ENCODE measurements at places on chromosomes 5 and 9. TPM values are rescaled to one million over a fixed set of nuclear protein-coding genes. Genes with fewer than 3 reads are reported as not detected.

- no peak for DNase-seq
Measured at GRCh38 chr5:66273121-66273520, 129.0 kb downstream of the SREK1 start.

GRCh38 chr5:75617736-75618352 is 6.6 kb downstream of the ANKDD1B start:
- DNase-seq, result no peak

- no peak for DNase-seq
Measured at GRCh38 chr9:35789541-35789940, 1.9 kb upstream of the NPR2 start.

DNA sequence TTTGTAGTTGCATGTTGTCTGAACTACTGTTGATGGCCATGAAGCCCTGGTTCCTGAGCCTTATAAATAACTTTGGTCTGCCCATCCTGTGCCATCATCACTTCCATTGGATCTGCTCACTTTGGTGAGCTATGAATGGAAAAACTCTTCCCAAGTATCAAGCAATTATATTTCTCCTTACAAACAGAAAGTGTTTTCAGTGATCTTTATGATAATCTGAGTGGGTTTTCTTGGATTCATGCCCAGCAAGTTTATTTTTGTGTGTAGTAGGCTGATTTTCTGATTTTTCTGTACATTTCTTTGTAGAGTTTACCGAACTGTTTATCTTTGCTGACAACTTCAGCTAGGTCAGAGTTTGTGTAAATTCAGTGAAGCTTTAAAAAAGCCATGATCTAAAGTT is 31.0 kb downstream of the CAMK4 start:
- DNase-seq, result no peak

DNA sequence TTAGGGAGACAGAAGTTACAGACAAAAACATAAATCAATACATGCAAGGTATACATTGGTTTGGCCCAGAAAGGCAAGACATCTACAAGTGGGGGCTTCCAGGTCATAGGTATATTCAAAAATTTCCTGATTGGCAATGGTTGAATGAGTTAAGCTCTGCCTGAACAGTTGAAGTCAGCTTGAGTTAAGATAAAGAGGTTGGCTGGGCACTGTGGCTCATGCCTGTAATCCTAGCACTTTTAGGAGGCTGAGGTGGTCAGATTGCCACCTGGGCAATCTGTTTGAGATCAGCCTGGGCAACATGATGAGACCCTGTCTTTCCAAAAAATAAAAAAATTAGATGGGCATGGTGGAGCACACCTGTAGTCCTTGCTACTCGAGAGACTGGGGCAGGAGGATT is 16.3 kb downstream of the TMC1 start:
- no peak for DNase-seq

DNA sequence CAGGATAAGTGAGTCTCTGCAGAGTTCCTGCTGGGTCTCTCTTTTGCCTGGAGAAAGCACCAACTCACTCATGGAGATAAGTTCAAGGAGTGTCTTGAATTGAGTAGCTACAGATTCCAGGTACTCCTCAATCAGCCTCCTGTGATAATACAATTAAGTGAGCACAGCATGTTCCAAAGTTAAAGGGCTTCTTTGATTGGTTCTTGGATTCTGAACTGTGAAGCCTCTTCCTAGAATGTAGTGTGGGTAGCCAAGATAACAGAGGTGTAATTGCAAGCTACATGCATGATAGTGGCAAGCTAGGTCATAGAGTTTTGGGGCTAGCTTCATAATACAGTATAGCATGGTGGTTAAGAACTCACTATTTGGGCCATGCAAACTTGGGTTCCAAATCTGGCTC is 23.2 kb upstream of the CARNMT1 start:
- no peak for DNase-seq

DNA sequence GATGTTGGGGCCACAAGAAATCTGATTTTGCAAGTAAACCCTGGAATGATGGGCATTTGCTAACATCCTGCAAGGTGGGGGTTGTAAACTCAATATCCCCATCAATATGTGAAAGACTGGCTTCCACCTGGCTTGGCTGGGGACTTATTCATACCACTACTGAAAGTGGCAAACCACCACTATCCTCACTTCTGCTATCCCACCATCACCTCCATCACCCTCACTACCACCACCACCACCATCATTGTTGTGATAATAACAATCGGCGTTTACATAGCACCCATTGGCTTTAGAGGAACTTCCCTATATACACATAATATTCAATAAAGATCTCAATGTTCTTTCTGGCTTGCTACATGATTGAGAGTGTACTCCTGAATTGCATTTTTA is 224.7 kb upstream of the DAP start:
- DNase-seq, result no peak

GRCh38 chr5:138448481-138449398 is 9.9 kb downstream of the REEP2 start:
- no peak for DNase-seq

DNA sequence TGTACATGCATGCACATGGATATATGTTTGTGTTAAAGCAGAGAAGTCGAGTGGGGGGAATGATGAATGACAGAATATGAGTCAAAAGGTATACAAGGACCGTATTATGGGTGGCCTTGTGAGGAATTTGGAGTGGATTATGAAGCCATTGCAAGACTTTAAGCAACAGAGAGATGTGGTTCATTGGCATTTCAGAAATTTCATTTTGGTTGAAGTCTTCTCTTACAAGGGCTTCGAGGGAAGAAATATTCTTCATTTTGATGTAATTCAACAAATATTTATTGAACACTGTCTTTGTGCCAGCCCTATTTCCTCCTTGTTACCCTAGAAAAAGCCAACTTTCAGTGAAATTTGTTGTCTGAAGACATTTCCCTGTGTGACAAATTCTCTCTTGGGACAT is 83.9 kb upstream of the SLCO6A1 start:
- DNase-seq, result no peak

DNA sequence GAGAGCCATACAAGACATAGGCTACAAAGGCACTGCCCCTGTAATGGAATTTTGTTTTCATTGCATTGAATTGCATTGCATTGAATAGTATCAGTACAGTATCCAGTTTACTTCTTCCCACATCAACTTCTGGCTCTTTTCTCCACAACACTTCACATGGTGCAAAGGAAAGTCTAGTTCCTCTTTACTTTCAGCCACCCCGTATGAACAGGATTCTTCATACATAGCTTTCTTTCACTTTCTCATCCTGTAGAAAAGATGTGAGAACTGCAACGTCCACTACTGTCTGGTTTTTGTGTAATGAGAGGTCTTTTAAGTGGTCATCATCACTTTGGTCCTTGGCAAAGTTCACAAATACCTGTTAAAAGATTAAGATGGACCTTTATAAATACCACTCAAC is 20.2 kb downstream of the NIPSNAP3B start:
- no peak for DNase-seq

- no peak for DNase-seq
Measured at GRCh38 chr5:113776832-113777525, 263.5 kb downstream of the YTHDC2 start.

GRCh38 chr5:177357459-177358351 is at the start of gene RGS14:
Gene RGS14 (plus strand): TSS chr5:177357924. CDS start chr5:177358025, 101 bp downstream.
- DNase-seq, result peak; percentile 63

- no peak for DNase-seq
Measured at GRCh38 chr9:90904706-90905478, 103.3 kb downstream of the SYK start.

DNA sequence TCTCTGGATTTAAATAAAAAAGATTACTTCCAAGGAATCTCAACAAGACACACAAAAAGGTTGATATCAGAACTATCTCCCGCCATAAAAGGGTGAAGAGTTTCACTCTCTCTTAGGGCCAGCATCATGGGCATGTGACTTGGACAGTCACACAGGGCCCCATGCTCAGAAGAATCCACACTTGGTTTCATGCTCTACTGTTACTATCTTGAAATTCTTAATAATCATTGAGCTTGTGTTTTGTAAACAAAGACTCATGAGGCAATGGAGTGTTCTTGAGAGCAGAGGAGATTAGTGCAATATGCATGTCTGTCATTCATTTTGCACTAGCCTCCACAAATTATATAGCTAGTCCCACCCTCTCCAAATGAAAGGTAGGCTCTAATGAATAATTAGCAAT is 58.4 kb downstream of the HMHB1 start:
- no peak for DNase-seq

DNA sequence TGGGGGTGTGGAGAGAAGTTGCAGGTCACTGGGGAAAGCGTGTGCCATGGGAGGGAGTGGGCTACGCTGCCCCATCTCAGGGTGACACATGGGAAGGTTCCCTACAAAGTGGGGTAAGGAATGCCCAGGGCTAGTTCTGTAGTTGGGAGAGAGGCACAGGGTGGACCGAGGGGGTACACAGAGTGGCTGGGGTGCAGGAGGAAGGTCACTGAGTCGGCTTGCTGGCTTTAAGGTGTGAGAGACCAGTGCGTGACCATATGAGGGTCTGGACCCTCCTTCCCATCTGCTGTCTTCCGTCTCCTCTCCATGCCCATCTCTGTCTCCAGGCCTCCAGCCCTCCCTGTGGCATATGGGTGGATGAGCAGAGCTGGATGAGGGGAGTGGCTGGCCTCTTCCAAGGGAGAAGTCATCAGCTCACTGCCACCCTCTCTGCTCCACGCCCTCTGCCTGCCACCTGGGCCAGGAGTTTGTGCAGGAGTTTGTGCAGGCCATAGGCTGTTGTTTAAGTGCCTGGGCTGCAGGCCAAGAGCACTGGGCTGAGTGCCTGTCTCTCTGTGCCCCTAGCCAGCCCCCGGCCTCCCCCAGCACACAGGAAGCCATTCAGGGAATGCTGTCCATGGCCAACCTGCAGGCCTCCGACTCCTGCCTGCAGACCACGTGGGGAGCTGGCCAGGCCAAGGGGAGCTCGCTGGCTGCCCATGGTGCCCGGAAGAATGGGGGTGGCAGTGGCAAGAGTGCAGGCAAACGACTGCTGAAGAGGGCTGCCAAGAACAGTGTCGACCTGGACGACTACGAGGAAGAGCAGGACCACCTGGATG is 96.8 kb downstream of the PHF2 start:
- DNase-seq, result no peak

DNA sequence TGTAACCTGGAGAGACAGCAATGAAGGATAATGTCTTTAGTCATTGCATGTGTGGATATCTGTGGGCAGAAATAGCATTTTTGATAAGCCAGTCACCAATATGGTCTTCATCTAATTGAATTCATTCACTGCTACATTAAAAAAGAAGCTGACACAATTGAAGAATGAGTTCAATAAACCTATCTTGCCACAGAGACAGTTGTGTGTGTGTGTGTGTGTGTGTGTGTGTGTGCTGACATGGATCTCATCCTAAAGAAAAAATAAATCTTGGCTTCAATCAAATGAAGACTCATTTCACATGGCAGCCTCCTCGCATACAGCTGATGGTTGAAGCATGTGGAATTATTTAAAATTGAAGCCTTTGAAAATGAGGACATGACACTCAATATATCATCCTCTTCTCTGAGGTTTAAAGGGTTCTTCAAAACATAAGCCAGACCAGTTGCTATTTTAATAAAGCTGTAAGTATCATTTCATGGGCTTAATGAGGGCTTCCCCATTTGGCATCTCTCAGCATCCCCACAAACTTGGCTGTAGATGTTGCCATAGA is 118.5 kb upstream of the PTPN3 start:
- DNase-seq, result no peak

DNA sequence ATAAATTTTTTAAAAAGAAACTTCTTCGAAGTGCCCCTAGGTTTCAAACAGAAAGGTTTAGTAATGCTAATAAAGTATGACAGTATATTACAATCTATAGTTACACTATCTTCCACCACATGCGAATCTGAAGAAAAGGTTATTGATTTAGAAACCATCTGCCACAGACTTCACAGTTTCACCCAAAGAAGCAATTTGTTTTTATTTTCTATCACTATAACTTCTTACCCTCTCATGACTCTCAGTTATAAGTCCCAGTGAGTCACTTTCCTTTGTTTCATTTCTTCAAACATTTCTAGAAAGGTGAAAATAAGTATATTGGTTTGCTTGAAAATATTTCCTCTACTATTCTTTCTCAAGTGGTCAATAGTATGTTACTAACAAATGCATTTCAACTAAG is 93.6 kb downstream of the MCTP1 start:
- no peak for DNase-seq

- DNase-seq, result no peak
Measured at GRCh38 chr5:158050421-158050820, 191.5 kb upstream of the CLINT1 start.

DNA sequence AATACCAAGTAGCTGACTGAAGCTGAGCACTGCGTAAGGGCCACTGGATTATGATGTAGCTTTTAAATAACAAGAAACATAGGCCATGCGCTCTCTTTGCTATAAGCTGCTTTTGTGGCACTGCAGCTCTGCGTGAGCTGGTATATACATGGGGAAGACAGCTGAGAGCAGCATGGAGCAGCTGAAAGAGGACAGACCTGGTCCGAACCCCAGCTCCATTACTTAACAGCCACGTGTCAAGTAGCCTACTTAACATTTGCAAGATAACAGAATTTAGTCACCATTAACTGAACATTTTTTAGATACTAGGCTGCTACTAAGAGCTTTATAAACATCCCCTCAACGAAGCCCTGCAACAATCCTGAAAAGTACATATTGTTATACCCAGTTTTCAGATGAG is 69.3 kb downstream of the PTPN3 start:
- no peak for DNase-seq

GRCh38 chr5:105350486-105351140 is 1788.0 kb upstream of the NUDT12 start:
- no peak for DNase-seq

DNA sequence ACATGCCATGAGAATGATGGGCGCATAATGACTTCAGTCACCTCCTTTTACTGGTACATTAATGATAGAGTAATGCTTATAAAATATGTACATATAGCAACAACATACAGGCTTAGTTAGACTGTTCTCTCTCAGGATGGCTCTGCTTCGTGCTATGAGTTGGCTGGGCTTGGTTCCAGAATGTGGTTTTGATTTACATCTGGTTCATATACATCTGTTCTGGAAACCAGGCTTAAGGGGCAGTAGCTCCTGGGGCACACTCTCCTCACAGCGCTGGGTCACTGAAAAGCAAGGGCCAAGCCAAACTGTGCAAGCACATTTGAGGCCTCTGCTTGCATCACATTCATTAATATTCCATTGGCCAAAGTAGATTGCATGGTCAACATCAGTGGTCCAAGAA is 44.9 kb downstream of the PCSK1 start:
- DNase-seq, result no peak

GRCh38 chr9:36161187-36161586 is 8.0 kb upstream of the CCIN start:
- DNase-seq, result no peak

The TMC1 gene
- not detected for total RNA-seq

The NCS1 gene
- total RNA-seq, result 4.2 TPM

The TMEM215 gene
- not detected for total RNA-seq

The REXO4 gene
- total RNA-seq, result 42.5 TPM

The GABRP gene
- total RNA-seq, result not detected

The IL7R gene
- total RNA-seq, result 50.8 TPM

The PLEKHG4B gene
- total RNA-seq, result not detected

The AGXT2 gene
- total RNA-seq, result not detected

The CNOT6 gene
- 49.7 TPM for total RNA-seq

The ANAPC2 gene
- 63.6 TPM for total RNA-seq

The NIPAL4 gene
- total RNA-seq, result 2.2 TPM

The CARTPT gene
- not detected for total RNA-seq

The FGF1 gene
- total RNA-seq, result 0.08 TPM

The MAMDC4 gene
- total RNA-seq, result 18.2 TPM

The SLC6A19 gene
- not detected for total RNA-seq

Data from activated T-helper 1 cell treated with anti-CD3 and anti-CD28 coated beads, Interleukin-12 subunit alpha, Interleukin-12 subunit beta, Interleukin-2, Interleukin-4 antibody, amounts not matched to agents 30 ng/mL and 10 ng/mL and 1 ng/mL, durations not matched to agents 14 hours and 24 hours and 36 hours (primary cell).